Stimulated activated CD4-positive, alpha-beta T cell treated with anti-CD3 and anti-CD28 coated beads, Interleukin-12 subunit alpha, Interleukin-12 subunit beta, amount 100 ng/mL, for 4 hours (primary cell): ENCODE measurements at places on chromosomes 7 and 10.
A peak's percentile ranks its signal among the peaks of the same experiment; 100 is the strongest.

DNA sequence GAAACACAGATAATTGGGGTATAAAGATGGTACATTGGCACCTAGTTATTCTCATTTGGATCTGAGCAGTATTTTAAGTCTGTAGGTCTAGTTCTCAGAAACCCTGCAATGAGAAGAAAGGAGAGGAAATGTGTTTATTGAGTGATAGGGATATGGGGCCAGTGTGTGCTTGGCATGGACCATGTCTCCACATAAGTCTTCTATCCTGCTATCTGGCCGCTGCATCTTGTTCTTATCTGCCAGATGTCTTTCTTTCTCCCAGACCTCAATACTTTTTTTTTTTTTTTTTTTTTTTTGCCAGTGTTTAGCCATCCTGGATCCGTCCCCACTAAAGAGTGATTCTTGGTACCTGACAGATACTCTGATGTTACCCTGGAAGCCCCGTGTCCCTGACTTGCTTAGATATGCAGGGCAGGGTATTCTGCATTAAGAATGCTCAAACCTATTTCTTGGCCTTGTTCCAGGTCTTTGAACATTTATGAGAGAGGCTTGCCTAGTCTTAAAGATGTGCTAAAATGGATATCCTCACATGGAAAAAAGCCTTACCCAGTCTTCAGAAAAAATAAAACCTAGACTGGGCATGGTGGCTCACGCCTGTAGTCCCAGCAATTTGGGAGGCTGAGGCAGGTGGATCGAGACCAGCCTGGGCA, 10.0 kb downstream of the MTURN start:
- DNase-seq, result no peak

GRCh38 chr10:54133203-54133602, 667.8 kb downstream of the PCDH15 start:
- DNase-seq, result no peak

GRCh38 chr10:58752665-58753064, 240.0 kb downstream of the BICC1 start:
- no peak for DNase-seq

DNA sequence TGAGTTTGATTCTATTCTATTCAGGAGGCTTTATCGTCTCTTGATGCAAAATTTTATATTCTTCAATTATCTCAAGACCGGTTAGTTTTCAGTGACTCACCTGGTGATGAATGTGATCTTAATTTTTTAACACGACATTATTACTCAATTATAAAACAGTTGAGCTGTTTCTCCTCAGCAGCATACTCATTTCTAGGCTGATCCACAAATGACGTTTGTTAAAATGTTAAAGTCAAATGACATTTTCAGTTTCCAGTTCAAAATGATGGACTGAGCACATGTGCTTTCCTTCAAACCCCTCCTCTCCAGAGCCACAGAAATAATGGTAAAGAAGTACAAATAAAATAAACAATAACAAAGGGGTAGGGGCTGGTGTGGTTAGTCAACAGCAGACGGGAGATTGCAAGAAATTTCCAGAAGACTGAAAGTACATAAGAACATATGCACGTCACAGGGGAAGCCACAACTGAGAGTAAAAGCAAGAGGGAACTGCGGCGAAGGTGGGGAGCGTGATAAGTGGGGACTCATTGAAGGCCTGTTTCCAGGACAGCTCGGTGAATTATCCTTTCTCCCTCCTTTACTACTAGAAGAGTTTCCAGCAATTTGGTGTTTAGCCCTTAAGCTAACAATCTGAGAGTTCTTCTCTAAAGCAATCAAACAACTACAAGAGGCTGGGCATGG, 10.9 kb downstream of the MACROH2A2 start:
- DNase-seq, result no peak

- no peak for DNase-seq
Measured at GRCh38 chr10:17038627-17039026, 91.0 kb downstream of the CUBN start.

- DNase-seq, result no peak
Measured at GRCh38 chr10:34760606-34761005, 54.5 kb downstream of the PARD3 start.

GRCh38 chr7:30285067-30285535, 704 bp downstream of the ZNRF2 start:
- DNase-seq, result peak; percentile 36

DNA sequence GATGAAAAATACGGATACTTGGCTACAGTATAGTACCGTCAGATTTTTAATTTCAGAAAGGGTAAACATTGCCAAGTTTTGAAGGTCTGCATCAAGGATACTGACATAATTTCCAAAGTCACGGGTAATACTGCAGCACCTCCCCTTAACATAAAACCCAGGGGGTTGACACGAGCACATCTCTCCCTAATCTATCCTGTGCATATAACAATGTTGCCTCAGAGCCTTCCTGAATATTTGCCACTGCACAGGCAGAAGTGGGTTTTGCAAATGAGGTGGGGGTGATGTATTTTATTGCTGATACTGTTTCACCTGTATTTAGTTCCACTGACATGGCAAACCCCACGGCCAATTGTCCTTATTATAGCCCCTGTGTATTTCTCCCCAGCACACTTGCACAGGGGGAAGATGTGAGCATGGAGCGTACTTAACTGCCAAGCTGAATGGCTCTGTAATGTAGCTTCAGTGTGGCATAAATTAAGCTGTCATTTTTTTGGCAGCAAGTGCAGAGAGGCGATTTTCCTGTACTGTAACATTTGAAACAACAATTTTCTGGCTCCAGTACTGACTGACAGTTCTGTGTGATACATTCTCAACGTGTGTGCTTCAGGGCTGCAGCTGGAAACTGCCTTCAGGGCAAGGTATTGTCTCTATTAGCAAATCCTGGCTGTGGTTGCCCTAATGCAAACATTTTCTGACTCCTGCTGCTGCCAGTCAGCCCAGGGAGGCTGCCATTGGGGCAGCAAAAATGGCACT, 299.6 kb upstream of the SP4 start:
- DNase-seq, result no peak

GRCh38 chr10:99784727-99785441, 2.4 kb downstream of the ABCC2 start:
- no peak for DNase-seq

- no peak for DNase-seq
Measured at GRCh38 chr10:31584876-31585275, 265.9 kb downstream of the ZEB1 start.

- peak; percentile 36 for DNase-seq
Measured at GRCh38 chr10:110209926-110210673, 2.7 kb downstream of the MXI1 start.

GRCh38 chr10:76432016-76433012, 1000.9 kb downstream of the LRMDA start:
- no peak for DNase-seq

- DNase-seq, result no peak
Measured at GRCh38 chr10:88515235-88515634, 67.9 kb downstream of the RNLS start.

DNA sequence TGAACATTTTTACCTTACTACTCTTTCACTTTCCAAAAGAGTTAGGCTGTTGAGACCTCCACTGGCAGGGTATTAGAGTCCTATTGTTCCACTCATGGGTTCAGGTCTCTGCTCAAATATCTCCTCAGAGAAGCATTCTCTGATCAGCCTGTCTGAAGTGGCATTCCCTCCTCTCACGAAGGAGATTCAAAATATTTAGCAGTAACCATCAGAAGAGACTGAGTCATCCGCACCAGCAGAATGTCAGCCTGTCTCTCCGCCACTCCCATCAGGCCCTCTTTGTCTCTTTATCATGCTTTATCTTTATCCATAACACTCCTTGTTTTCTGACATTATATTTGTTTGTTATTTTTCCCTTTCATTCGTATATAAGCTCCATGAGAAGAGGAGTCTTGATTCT, 79.1 kb downstream of the AASS start:
- DNase-seq, result no peak
